Activated CD4-positive, alpha-beta memory T cell treated with anti-CD3 and anti-CD28 coated beads, Interleukin-2, amount 10 ng/mL, durations not matched to agents 7 days and 5 days (primary cell): ENCODE measurements at places on chromosomes 12 and 14. TPM values are rescaled to one million over a fixed set of nuclear protein-coding genes. Genes with fewer than 3 reads are reported as not detected.

The PRH2 gene
- total RNA-seq, result not detected

GRCh38 chr14:68306934-68307789 lies 485.7 kb downstream of the ZFP36L1 start:
- DNase-seq, result no peak

The LMO3 gene
- total RNA-seq, result not detected

The DLGAP5 gene
- total RNA-seq, result 95.8 TPM

GRCh38 chr14:95228240-95228639 lies 70.9 kb upstream of the DICER1 start:
- no peak for DNase-seq

- no peak for DNase-seq
These were observed 43.2 kb downstream of the APPL2 start for GRCh38 chr12:105192624-105193225.

- no peak for DNase-seq
These were observed 50.8 kb downstream of the RPS6KA5 start for GRCh38 chr14:91009501-91010152.

The SP1 gene
- total RNA-seq, result 77.1 TPM

The C3AR1 gene
- 11.4 TPM for total RNA-seq

- DNase-seq, result peak; percentile 50
These were observed 12.3 kb downstream of the CCDC88C start for GRCh38 chr14:91405241-91405721.

- no peak for DNase-seq
These were observed 21.0 kb upstream of the MAP1LC3B2 start for GRCh38 chr12:116538076-116538591.

DNA sequence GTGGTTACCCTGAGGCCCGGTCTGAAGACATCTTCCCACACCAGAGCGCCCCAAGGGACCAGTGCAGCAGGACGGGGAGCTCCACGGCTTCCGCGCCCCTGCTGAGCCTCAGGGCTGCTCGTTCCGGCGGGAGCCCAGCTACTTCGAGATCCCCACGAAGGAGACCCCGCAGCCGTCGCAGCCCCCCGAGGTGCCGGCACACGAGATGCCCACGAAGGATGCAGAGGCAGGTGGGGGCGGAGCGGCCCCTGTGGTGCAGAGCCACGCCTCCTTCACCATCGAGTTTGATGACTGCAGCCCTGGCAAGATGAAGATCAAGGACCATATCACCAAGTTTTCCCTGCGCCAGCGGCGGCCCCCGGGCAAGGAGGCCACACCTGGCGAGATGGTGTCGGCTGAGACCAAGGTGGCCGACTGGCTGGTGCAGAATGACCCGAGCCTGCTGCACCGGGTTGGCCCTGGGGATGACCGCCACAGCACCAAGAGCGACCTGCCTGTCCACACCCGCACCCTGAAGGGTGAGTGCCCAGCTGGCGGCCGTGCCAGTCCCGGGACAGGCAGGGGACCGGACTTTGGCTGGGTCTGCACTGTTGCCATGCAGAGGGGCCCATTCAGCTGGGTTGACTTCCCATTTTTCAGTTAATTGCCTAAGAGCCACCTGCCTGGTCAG lies 18.1 kb downstream of the CEP170B start:
- DNase-seq, result no peak

DNA sequence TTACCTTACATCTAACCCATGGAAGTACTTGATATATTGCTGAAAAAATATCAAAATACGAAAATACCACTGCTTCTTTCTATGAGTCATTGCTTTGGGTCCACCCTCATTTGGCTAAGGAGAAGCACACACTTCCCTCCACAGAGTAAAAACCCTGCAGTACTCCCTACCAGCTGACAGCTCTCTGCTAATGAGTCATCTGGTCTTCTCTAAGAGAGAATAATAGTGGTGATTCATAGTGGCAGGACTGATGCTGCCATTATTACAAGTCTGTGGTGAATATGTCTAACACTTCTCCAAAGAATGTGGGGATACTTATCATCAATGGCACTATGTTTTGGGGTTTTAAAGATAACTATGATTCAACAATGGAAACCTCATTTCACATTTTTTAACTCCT lies 90.7 kb downstream of the PPFIA2 start:
- DNase-seq, result no peak

- DNase-seq, result no peak
These were observed 50.2 kb downstream of the SLC8B1 start for GRCh38 chr12:113284751-113285150.

GRCh38 chr14:76811561-76811960 lies 1.1 kb downstream of the ANGEL1 start:
- no peak for DNase-seq

The GPR84 gene
- total RNA-seq, result 0.25 TPM

DNA sequence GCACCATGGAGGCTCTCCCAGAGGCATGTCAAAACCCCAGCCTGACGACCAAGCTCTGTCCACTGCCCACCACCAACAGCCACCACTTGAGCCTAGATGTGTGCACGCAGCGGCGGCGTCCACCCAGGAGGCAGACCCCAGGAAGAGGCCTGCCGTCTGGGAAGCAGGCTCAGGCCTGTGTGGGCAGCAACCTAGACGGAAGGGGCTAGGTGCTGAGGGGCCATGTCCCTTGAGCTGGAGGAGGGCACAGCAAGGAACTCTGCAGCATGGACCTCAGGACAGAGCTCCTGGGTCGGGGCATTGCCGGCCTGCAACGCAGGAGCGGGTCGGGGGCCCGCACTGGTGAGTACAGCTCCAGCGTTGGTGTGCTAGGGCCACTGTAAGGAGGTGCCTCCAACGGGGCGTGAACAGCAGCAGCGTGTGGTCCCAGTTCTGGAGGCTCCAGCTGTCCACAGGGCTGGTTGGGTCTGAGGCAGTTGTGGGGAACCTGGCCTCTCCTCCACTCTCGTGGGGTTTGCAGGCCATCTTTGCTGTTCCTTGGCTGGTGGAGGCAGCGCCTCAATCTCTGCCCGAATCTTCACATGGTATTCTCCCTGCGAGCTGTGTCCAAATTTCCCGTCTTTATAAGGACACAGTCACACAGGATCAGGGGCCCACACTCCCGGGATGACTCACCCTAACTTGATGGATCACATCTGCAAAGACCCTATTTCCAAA lies 20.5 kb downstream of the ZBTB42 start:
- no peak for DNase-seq

- no peak for DNase-seq
These were observed 93.3 kb downstream of the FIGNL2 start for GRCh38 chr12:51755251-51755650.

- DNase-seq, result peak; percentile 73
These were observed 10.8 kb downstream of the SUOX start for GRCh38 chr12:56007564-56008559.

The LTB4R gene
- 37.9 TPM for total RNA-seq

DNA sequence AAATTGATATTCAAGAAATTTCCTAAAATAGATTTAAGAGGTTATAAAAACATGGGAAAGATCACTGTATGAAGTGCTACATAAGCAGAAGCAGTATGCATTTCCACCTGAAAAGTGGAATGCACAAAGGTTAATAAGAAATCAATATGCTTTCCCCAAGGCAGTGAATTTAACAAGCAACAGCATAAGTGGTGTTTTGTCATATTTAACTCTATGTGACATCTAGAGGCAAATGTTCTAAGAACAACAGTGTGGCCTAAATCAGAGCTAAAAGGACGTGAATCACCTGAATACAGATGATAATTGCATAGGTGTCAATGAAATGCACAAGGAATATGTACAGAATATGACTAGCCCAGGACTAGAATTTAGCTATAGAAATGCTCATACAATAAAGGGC lies 49.5 kb downstream of the SLC2A13 start:
- DNase-seq, result no peak

DNA sequence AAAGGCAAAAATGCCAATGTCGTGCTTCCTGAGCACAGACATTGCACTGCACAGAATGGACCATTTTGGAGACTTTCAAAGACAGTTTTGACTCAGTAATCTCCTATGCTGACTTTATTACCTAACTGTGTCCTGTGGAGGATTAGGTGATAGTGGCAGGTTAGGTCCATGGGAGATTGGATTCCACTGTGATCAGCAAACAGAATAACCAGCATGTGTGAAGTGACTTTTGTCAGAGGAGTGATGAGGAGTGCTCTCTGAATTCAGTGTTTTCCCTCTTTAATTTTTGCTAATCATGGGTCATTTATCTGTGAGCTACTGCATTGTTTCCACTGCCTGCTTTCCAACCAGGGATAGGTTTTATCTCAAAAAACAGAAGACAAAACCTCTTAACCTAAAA lies 662.5 kb downstream of the DIO2 start:
- no peak for DNase-seq

- DNase-seq, result no peak
These were observed 41.7 kb upstream of the ANO4 start for GRCh38 chr12:100752841-100753240.

DNA sequence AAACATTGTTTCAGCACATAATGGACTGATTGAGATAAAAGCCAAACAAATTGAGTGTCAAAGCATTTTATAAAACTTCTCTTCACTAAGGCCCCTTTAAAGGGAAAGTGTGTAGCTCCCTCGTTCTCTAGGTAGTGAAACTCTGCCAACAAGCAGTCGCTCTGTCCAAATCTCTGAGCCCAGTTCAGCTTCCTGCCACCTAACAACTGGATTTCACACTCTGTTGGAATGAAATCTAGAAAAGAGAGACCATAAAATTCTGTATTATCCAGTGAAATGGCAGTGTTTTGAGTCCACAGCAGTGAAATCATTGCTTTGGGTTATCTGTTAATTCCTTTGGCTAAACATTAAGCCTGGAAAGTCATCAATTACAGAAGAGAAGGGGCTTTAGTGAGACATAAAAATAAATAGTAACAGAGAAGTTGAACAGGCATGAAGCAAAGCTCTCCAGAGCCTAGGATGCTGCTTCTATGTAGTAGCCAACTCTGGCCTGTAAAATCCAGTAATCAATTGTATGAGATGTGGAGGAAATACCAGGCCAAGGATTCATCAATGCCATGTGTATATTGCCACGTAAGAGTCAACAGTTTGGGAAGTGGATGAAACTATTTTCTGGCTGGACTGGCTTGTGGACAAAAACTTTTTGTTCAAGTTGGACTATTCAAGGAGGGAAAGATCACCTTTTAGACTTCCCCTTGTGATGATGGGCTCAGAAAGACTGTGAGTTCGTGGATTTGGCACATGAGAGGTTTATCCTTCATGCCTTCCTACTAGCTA lies 122.5 kb downstream of the WIF1 start:
- DNase-seq, result no peak

- DNase-seq, result peak; percentile 20
These were observed 25.5 kb downstream of the NKX2-8 start for GRCh38 chr14:36556811-36557433.

- no peak for DNase-seq
These were observed 40.2 kb downstream of the SCARB1 start for GRCh38 chr12:124823272-124823970.

- DNase-seq, result no peak
These were observed 676 bp downstream of the SERPINA3 start for GRCh38 chr14:94612580-94613554.

GRCh38 chr12:130835011-130835410 lies 4.0 kb downstream of the STX2 start:
- no peak for DNase-seq

- DNase-seq, result no peak
These were observed 32.8 kb upstream of the LUM start for GRCh38 chr12:91144053-91144452.

DNA sequence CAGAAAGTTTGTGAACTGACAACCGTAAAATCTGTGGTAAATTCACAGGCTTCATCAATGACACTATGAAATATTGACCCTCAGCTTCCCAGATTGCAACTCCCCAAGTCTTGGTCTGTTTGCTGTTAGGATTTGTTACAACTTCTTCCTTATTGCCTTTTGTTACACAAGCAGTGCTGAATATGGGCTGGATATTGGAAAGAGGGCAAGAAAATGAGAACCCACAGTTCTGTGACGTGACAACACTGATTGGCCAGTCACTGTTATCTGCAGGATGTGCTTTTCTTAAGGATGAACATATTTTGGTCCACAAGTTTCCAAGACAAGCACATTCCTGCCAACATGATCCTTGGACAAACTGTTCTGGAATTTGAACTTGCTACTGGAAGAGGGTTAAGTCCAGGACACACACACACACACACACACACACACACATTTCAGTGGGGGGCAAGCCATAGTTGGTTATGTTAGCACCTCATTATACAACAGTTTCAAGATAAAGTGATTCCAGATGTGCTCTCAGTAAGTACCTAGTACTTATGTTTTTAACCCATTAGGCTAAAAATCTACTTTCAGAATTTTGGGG lies 16.6 kb upstream of the SLC38A2 start:
- no peak for DNase-seq

DNA sequence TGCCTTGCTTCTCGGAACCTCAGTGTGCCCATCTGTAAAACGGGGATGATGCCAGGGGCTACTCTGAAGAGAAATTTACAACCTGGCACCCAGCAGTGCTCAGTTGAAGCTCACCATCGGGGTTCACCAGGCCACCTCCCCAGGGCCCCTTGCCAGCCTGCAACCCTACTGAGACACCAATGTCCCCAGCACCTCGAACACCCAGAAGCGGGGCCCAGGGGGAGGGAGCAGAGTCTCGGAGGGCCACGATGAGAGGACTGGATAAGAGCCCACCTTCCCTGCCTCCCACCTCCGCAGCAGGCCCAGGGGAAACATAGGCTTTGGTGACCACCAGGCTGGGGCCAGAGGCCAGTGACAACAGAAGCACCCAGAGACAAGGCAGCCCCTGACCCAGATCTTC lies 22.4 kb downstream of the NCOR2 start:
- DNase-seq, result no peak

DNA sequence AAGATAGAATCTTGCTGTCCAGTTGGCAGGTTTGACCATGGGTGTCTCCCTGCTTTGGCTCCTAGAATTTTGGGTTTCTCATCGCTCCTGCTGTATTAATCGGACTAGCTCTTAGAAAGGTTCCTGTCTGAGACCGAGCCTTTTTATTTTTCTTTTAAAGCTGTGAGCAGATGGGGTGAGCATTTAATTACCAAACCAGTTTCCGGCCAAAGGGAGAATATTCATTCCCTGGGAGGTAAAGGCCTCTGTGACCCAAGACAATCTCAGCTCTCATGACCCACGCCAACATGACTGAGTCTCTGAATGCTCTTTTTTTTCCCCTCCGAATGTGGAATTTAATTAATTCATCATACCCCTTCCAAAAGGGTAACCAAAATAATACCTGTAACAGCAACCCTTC lies 464.7 kb upstream of the TMEM132C start:
- DNase-seq, result no peak

DNA sequence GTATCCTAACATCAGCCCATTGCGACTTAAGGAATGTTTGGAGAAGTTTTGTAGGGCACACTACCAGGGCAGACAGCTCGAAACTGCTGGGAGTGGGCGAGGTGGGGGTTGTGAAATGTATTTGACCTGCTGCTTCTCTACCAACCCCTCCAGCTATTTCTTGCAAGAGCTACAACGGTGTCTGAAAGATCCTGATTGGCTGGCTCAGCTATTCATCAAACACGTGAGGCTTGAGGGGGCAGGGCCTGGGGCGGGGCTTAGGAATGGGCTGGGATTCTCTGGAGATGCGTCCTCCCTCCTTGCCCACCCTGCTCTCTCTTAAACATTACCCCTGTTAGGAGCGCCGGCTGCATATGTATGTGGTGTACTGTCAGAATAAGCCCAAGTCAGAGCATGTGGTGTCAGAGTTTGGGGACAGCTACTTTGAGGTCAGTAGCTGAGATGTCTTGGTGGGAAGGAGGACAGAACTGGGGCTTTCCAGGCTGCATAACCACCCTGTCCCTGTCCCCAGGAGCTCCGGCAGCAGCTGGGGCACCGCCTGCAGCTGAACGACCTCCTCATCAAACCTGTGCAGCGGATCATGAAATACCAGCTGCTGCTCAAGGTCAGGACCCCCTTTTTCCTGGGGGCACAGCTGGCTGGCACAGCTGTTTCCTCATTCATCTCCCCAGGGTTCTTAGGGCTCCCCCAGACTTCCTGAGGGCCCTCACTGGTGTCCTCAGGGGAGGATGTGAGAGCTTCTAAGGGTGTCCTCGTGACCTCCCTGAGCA lies 3.1 kb downstream of the ARHGEF25 start:
- no peak for DNase-seq
